ENCODE measurements at places on chromosomes 5 and 9.

GRCh38 chr5:67214036-67214435 is 17.4 kb upstream of the CD180 start:
- no peak for DNase-seq

DNA sequence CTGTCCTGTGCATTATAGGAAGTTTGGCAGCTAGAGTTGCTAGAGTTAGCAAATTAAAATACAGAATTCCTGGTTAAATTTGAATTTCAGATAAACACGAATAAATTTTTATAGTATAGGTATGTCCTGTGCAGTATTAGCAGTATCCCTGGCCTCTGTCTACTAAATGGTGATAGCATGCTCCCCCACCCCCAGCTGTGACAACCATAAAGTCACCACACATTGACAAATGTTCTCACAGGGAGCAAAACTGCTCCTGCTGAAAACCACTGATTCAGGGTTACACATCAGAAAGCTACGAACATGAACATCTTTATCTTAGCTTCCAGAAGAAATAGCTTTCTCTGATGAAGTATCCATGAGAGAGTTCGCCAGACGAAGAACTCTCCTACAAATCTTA is 91.8 kb upstream of the CCDC112 start:
- DNase-seq = no peak

- DNase-seq = peak; percentile 46
These were observed 15.7 kb upstream of the FGD3 start for GRCh38 chr9:92931606-92932005.

DNA sequence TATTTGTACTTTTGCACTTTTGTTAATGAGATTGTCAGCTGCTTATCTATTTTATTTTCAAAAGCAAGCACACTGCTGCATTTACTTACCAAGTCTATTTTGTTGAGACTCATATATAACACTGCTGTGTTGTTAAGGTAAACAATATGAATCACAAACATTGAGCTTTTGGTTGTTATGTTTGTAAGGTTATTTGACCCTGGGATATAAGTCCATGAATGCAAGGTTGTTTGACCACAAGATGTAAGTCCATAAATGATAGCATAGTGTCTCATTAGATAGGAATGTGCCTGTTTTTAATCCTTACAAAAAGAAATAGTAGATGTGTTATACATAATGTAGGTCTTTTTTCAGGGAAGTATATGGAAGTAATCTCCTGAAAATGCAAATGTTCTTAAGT is 845.9 kb downstream of the CDH9 start:
- DNase-seq = no peak

GRCh38 chr5:140186267-140186671 is 11.3 kb downstream of the CYSTM1 start:
- no peak for DNase-seq

- DNase-seq = no peak
These were observed 12.5 kb downstream of the CARD6 start for GRCh38 chr5:40853632-40854192.

- DNase-seq = no peak
These were observed 84.4 kb downstream of the CDH18 start for GRCh38 chr5:19903611-19904010.

DNA sequence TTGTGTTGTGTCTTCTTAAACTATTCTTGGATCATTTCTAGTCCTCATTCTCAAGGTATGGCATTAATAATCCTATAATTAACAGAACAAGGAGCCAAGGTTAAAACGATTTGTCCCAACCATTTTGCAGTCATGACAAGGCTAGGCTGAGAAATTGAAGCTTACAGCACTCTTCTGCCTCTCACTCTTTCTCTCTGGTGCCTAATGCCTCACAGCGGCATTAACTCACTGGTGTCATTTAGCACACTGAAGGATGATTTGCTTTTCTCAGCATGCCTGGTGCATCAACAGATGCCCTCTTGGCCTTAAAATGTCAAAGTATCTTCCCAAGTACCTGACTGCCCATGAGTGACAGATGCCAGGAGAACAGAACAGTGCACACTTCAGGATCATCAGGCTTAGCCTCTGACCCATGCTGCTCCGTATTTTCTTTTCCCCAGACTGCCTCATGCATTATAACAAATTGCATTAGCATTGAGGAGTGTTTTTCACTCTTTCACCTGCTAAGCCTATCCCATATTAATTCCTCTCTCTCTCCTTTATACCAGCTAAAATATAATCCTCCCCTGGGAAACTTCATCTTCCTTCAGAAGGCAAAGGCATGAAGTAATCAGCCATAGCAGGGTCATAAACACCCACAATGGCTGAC is 61.1 kb upstream of the SV2C start:
- DNase-seq = no peak

DNA sequence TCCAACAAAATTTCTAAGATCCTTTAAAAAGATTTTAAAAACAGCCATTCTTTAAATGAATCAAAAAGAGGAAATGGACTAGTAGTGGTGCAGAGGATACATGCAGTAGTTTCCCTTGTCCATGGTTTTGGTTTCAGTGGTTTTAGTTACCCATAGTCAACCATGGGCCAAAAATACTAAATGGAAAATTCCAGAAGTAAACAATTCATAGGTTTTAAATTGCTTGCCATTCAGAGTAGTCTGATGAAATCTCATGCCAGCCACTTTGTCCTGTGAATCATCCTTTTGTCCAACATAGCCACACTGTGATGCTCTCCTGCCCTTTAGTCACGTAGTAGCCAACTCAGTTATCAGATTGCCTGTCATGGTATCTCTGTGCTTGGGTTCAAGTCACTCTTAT is 286.1 kb downstream of the ANXA1 start:
- DNase-seq = peak; percentile 61

GRCh38 chr9:128250839-128251731 is 24.7 kb downstream of the GOLGA2 start:
- DNase-seq = no peak

- DNase-seq = no peak
These were observed 182.5 kb downstream of the PSAT1 start for GRCh38 chr9:78479441-78479840.
